NCI-H1930 (cell line): ENCODE measurements at places on chromosomes 13 and 19.

DNA sequence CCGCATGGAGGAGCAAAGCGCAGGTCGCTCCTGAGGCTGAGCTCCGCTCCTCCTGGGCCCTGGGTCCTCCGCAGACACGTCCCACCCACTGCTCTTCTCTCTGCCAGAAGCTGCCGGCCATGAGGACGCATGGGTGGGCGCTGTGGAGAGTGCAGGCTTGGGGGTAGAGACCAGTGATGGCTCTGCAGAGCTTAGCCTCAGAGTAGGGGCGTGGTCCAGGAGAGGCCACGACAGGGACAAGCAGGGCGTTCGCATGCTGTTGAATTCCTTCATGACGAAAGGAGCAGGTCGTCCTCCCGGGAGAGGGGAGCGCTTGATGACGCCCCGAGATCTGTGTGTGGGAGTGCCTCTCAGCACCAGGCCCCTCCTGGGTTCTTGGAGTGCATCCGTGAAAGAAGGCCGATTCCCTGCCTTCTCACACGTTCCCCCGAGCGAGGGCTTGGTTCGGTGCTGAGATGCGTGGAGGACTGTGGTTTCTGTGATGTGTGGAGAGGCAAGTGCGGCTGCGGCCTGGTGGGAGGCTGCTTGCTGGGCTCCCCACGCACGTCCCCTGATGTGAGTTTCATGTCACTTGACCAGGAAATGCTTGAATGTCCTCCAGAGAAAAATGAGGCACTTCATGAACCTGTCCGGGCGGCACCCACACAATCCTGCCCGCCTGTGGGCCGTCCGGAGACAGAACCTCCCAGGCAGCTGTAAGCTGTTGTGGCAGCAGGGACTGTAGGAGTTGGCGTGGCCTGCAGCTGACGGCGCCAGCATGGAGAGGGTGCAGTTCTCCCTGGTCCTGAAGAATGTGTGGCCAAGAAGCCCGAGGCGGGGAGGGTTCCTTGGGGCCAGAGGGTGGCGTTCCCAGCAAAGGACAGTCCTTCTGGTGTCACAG, 4.5 kb downstream of the SF3A2 start:
- no peak for DNase-seq

- DNase-seq, result no peak
Observed at GRCh38 chr13:33110713-33111413, 94.6 kb downstream of the KL start.

- no peak for DNase-seq
Observed at GRCh38 chr19:29978080-29978479, 36.0 kb downstream of the URI1 start.

- DNase-seq, result no peak
Observed at GRCh38 chr13:110538632-110539031, 22.9 kb downstream of the RAB20 start.

DNA sequence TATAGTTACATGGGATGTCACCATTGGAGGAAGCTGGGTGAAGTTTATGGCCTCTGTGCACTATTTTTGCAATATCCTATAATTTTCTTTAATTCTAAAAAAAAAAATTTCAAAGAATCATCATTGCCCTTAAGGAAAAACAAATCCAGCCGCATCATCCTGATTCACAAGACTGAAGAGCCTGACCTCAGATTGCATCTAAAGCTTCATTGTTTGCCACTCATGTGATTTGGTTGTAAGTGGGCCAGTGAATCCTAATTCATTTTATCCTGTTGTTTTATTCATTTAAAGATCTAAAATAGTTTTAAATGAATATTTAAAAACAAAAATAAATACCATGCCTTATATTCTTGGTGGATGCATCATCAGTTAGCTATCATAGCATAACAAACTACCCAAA, 504.5 kb downstream of the TBC1D4 start:
- no peak for DNase-seq

- no peak for DNase-seq
Observed at GRCh38 chr13:94556041-94556440, 39.9 kb downstream of the TGDS start.

- DNase-seq, result no peak
Observed at GRCh38 chr13:106922384-106922783, 354.4 kb upstream of the ARGLU1 start.

DNA sequence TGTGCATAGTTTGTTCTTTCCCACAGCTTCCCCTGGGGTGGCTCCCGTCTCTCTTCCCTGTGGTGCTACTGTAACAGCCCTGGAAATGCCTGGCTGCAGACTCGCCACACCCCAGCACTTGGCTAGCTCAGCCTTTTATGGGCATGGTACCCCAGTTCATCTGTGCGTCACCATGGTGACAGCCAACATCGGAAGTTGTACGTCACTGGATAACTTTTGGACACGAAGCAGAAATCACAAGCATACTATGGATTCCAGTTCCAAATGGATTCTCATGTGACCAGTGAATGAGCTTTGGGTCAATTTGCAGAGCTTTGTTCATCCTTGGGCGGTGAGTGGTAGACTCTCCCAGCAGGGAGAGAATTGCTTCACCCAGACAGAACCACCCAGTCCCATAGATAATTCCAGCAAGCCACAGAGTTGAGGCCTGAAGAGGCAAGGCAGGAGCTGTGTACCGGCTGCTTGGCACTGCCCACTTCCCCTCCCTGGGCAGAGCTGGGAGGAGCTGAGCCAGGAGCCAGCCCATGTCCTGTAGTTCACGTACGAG, 54.4 kb downstream of the COL4A2 start:
- DNase-seq, result no peak

- no peak for DNase-seq
Observed at GRCh38 chr19:14094854-14095253, 4.3 kb upstream of the SAMD1 start.

DNA sequence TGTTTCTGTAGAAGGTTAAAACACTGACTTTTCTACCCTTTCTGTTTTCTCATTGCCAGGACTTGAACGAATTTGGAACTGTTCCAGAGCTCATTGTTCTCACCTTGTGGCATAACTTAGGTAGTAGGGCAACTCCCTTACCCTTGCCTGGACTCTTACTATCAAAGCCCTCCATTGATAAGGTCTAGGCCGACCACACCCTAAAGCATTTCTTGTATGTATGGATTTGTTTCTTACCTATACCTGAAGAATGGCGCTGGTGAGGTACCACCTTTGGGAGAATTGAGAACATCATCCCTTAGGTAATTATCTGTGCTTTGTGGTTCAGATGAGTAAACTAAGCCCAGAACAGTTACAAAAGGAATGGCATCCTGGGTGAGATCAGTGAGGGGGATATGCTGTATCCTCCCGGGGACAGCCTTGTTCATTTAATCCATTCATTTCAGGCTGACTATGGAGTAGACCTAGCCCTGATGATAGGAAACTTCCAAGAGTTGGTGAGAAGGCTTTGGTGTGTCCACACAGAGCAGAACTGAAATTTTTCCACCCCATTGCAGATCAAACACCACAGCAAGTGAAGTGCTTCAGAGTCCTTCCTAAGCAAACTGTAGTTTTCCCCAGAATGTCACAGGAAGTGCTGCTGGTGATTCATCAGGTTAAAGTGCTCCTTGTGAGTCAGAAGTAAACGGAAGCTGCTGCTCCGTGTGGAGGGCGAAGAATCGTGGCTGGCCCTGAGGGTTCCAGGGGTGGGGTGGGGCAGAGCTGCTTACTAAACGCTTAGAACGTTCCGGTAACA, 113.0 kb downstream of the TEX26 start:
- no peak for DNase-seq

DNA sequence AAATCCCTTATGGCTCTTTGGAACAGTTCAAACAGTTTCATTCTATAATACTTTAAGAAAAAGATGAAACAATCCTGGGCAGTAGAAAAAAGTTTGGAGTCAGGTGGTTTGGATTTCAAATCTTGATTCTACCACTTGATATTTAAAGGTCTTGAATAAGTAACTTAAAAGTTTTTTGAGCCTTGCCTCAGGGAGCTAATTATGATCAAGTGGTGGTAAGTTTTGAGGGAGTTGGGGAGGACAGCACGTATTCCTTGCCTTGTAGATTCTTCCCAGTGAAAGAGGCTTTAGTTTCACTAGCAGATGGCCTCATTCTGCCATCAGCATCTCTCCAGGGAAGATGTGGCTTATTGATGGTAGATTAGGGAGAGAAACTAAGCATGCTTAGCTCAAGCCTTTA, 168.4 kb upstream of the CSNK1A1L start:
- DNase-seq, result no peak

DNA sequence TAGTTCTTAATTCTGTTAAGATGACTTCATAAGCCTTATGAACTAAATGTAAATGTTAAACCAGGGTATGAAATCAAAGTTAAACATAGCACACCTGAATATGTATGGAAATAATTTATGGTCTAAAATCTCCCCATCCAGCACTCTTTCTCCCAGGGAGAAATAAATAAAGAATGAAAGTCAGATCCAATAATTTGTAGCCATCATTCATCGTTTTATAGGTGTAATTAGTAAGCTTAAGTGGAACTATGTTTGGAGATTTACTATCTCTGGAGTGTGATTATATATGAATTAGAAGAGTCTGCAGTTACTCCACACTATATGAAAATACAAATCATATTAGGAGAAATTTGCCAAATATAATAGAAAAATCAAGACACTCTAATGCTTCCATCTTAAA, 405.1 kb downstream of the DACH1 start:
- DNase-seq, result no peak

DNA sequence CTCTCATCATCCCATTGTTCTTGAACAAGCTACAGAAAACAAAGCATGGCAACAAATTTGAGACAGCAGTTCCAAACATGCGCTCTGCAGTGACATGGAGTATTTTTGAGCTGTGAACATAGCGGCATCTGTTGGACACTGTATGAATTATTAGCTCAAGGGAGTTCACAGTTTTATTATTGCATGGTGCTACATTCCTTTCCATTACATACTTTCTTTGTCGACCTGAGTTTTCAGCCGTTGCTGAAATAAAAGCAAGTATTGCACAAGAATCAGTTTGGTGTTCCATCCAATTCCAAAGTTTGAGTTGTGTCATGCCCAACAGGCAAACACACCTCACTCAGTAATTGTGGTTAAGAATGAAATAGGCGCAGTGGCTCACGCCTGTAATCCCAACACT, 30.1 kb upstream of the METTL21C start:
- no peak for DNase-seq

DNA sequence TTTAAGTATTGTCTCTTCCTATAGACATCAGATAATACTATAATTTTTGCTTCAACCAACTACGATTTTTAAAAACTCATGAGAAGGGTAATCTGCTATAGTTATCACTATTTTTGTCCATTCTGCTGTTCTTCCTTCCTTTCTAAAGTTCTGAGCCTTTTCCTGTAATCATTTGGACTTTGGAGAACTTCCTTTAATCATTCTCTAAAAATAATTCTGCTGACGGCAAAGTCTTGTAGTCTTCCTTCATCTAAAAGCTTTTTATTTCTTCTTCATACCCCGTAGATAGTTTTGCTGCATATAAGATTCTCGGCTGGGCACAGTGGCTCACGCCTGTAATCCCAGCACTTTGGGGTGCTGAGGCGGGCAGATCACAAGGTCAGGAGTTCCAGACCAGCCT, 5.1 kb upstream of the FCGBP start:
- DNase-seq, result no peak

DNA sequence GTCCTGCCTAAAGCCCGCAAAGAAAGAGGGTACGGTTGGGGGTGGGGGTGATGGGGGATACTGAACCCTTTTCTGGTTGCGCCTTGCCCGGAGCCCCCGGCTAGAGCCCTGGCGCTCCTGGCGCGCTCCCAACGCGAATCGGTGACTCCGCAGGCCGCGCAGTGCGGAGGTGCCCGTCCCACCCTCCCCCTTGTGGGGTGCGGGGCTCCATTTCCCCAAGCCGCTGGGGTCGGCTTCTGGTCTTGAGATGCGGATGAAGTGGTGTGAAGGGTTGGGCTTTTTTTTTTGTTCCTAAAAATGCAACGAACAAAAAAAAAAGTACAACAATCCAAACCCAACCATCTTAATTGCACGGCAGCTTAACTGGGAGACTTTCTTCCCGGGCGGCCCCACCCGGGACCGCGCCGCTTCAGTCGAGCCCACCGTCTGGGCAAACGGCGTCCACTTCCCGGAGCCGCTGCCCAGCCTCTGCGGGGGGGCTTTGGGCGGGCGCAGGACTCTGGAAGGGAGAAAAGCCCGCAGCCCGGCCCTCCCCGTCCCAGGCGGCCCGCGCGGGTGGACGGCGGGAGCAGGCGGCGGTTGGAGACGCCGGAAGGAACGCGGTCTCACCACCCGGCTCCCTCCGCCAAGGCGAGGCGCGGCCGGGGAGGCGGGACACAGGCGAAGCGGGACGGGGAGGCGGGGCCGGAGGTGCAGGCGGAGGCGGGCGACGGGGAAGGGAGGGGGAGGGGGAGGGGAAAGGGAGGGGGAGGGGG, 504 bp upstream of the TRIM13 start:
- peak; percentile 92 for DNase-seq

- no peak for DNase-seq
Observed at GRCh38 chr13:108787700-108788414, 158.4 kb downstream of the MYO16 start.

DNA sequence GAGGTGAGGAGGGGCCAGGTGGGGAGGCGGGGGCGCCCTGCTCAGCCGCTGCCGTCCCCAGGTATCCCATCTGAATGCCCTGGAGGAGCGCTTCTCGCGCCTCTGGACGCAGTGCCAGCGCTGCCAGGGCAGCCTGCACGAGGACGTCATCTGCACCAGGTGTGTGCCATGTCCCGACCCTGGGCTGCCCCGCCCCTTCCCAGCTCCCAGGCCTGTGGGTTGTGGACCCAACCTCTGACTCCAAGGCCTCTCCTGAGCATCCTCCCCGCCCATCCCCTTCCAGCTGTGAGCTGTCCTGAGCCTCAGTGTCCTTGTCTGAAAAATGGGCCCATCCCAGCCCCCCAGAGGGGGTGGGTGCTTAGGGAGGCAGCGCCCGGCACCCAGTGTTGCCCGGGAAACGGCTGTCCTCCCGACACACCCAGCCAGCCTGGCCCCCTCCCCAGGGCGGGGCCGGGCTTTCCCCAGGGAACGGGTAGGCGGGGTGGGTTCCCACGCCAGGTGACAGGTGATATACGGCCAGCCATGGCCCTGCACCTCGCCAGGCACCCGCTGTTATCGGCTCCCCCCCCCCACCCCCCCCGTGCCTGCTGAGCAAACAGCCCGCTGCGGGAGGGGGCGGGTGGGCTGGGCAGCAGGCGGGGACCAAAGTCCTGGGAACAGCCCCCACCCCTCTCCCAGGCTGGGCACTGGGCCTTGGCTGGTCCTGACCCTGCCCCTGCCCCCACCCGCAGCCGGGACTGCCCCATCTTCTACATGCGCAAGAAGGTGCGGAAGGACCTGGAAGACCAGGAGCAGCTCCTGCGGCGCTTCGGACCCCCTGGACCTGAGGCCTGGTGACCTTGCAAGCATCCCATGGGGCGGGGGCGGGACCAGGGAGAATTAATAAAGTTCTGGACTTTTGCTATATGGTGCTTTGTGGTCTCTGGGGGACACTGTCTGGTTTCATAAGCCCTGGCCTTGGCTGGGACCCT, 1.3 kb upstream of the SPIB start:
- no peak for DNase-seq

GRCh38 chr19:18364826-18365528, 21.0 kb upstream of the GDF15 start:
- no peak for DNase-seq

GRCh38 chr13:30616927-30617314, 799 bp upstream of the USPL1 start:
- DNase-seq, result peak; percentile 72
